ENCODE measurements at places on chromosomes 7 and 10. TPM values are rescaled to one million over a fixed set of nuclear protein-coding genes. Genes with fewer than 3 reads are reported as not detected.

DNA sequence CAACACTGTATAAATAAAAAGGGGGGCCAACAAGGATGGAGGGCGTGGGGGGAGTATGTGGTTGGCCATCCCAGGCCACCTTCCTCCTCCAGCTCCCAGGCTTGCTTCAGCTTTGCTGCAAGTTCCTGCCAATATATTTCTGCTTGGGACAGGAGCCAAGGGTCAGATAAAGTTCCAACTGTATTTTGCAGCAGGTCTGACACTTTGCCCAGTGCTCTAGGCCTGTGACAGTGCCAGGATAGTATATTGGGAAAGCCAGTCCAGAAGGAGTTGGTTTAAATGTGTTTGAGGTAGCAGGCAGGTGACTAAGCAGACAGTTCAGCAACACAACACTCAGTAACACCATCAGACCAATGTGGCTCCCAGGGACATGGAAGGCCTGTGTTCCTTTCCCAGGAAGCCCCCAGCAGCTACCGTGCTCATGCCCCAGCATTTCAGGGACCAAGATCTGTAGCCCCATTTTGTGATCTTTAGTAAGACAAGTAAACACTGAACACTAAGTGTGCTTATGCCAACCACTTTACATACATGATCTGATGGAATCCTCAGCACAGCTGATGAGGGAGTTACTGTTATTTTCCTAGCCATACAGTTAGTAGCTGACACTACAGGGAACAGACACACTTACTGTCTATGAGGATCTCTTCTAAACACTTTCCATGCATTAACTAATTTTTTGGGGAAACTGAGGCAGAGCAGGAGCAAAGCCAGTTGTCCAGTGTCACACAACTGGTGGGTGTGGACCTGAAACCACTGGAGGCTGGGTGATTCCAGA lies 38.9 kb downstream of the DNAJB12 start:
- H3K4me3 ChIP-seq: no peak overlapping the region
- peak; percentile 89 for DNase-seq
- H3K27me3 ChIP-seq: no peaks in the 10 kb centered on the region
- H3K27ac ChIP-seq: peak overlapping the region; percentile 69
- H3K4me1 ChIP-seq: peaks cover 46% of the 10 kb centered on the region

- DNase-seq: no peak
- no peak within 1 kb of the TSS for H3K27ac ChIP-seq
- H3K27me3 ChIP-seq: peaks cover 96% of the 10 kb centered on the region
- H3K4me3 ChIP-seq: no peak within 1 kb of the TSS
- H3K4me1 ChIP-seq: peaks cover 14% of the 10 kb centered on the region
- no peaks in the 10 kb centered on the region for H3K36me3 ChIP-seq
Measured at GRCh38 chr10:49395741-49396665, at the start of gene DRGX. DRGX (minus strand) TSS chr10:49396089; CDS start chr10:49395440, 649 bp downstream.

SHH gene
- polyA plus RNA-seq: 0.60 TPM

DNA sequence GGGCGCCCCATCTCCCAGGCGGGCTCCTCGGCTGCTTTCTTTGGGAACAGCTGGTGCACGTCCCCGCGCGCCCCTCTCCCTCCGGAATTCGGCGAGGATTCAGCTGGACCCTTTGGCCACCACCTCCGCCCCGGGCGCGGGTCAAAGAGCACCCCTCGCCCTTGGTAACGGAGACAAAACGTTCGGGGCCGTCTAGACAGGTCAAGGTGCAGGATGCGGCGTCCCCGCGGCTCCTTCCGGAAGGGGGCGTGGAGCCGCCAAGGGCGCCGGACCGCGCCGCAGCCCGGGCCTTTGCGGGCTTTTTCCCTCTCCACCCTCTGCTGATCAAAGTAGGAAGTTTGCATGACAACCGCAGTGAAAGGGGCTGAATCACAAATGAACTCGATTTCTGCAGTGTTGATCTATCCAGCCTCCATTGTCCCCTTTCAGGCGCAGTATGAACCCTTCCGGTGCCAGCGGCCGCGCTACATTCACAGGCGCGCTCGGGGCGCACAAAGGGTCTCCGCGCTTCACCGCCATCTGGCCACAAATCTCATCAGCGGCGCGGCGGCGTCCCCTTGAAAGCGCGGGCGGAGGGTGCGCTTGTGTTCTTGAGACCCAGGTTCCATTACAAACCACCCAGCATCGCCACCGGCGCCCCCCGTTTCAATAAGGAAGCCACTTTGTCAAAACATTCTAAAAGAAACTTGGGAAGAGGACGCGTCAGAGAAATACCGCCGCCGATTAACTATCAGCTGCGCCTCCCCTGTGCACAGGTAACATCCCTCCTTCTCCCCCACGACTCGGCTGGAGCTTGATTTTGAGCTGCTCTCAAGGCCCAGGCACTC lies 36.4 kb downstream of the CNPY1 start:
- DNase-seq: no peak
- H3K4me1 ChIP-seq: no peaks in the 10 kb centered on the region
- no peak overlapping the region for H3K27ac ChIP-seq

DNA sequence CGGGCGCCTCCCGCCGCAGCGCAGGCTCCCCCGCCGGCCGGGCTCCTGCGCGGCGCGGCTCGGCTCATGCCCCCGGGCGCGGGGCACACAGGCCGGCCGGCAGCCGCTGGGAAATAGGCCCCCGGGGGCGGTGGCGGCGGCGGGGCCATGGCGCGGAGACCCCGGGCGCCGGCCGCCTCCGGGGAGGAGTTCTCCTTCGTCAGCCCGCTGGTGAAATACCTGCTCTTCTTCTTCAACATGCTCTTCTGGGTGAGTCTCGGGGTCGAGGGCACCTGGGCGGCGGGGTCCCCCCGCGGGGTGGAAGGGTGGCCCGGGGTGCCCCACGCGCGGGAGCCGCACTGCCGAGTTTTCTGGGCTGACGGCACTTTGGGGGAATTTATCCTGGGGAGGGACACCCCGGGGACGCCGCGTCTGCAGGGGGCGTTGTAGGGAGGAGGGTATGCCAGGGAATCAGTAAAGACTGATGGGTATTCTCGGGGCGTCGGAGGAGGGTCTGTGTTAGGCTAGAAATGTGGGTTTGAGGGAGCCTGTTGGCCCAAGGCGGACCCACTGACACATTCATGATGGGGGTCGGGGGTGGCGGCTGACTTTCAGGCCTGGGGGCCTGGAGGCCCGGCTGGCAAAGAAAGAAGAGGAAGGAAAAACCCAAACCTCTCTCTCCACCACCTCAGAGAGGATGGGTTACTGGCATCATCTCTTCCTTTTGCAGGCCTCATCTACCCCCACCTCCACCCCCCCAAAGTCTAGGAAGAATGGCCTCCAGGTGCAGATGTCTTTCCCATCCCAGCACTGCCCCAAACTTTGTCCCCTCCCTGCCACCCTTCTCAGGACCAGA lies 544 bp downstream of the TSPAN33 start:
- peaks cover 11% of the 10 kb centered on the region for H3K4me1 ChIP-seq
- peak overlapping the region; percentile 27 for H3K27ac ChIP-seq
- no peak for DNase-seq
- H3K36me3 ChIP-seq: no peaks in the 10 kb centered on the region

CALD1 gene
- polyA plus RNA-seq: 34.7 TPM

- H3K36me3 ChIP-seq: no peaks in the 10 kb centered on the region
- no peak for DNase-seq
- no peak overlapping the region for H3K4me3 ChIP-seq
- H3K27ac ChIP-seq: no peak overlapping the region
- peaks cover 10% of the 10 kb centered on the region for H3K4me1 ChIP-seq
- H3K27me3 ChIP-seq: no peaks in the 10 kb centered on the region
Measured at GRCh38 chr10:5817322-5818047, 4.3 kb upstream of the GDI2 start.

UPP1 gene
- 136 TPM for polyA plus RNA-seq

DNA sequence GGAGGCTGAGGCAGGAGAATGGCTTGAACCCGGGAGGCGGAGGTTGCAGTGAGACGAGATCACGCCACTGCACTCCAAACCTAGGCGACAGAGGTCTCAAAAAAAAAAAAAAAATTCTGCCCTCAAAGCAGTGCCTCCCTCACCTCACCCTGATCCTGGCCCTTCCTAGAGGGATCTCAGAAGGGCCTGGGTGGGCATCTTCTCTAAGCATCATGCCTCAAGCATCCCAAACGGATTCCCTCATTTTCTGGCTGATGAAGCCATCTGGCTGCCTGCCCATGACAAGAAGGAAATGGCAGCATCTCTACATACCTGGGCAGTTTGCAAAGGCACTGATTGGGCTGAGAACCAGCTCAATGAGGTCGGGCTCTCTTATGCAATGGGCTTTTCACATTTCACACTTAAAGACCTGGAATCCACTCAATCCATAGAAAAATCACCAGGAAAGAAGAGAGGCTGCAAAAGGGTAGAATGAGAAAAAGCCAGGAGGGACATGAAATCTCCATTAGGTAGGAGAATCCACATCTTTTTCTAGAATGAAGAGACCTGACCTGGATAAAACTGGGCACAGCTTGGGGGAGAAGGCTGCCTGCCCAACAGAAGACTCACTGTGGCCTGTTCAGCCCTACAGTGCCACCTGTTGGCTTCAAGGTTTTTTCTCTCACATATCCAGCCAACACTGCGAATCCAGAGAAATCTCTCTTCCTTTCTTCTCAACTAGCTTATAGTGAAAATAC lies 48.1 kb downstream of the PDLIM1 start:
- no peak overlapping the region for H3K4me3 ChIP-seq
- DNase-seq: no peak
- H3K4me1 ChIP-seq: peaks cover 11% of the 10 kb centered on the region
- no peak overlapping the region for H3K27ac ChIP-seq

LRRN3 gene
- polyA plus RNA-seq: 0.76 TPM

DNA sequence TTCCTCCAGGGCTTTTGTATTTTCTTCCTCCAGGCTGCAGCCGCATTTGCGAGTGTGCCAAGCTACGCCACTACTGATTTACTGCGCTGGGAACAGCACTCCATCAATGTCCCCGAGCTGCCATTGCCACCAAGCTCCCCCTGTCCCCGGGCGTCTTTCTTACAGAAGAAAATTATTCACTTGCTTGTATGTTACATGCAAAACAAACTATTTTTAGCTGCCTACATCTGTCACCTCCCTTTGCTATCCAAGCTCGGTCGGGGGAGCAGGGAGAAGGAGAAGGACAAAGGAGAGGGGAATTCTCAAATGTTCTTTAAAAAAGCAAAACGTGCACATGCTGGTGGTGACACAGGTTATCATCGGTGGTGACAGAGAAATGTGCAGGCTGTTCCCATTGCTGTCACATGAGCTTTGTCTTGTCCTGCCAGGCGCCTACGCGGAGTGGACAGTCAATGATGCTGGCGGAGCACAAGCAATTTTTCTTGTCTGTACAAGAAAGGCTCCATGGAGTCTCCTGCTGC lies 93.1 kb downstream of the ADARB2 start:
- DNase-seq: peak; percentile 22
- H3K27ac ChIP-seq: no peak overlapping the region
- H3K27me3 ChIP-seq: no peaks in the 10 kb centered on the region
- no peaks in the 10 kb centered on the region for H3K36me3 ChIP-seq
- no peak overlapping the region for H3K4me3 ChIP-seq

DNA sequence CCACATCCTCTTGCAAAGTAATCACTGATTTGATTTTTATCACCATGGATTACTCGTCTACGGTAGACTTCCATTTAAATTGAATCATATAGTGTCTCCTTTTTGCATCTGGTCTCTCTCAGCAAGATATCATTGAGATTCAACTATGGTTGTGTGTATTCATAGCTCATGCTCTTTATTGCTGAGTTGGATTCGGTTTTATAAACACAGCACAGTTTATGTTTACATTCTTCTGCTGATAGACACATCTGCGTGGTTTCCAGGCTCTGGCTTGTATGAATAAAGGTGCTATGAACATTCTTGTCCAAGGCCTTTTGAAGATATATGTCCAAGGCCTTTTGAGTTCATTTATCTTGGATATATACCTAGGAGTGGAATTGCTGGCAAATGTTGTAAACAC lies 356.5 kb upstream of the CELF2 start:
- no peaks in the 10 kb centered on the region for H3K36me3 ChIP-seq
- H3K27ac ChIP-seq: no peak overlapping the region
- DNase-seq: no peak
- H3K4me1 ChIP-seq: peaks cover 20% of the 10 kb centered on the region
- no peaks in the 10 kb centered on the region for H3K27me3 ChIP-seq

SPDYE8 gene
- not detected for polyA plus RNA-seq

GRCh38 chr10:99927721-99928280 lies 81.9 kb downstream of the DNMBP start:
- peak overlapping the region; percentile 54 for H3K27ac ChIP-seq
- H3K4me1 ChIP-seq: no peaks in the 10 kb centered on the region
- H3K4me3 ChIP-seq: no peak overlapping the region
- no peak for DNase-seq
- H3K36me3 ChIP-seq: no peaks in the 10 kb centered on the region

DNA sequence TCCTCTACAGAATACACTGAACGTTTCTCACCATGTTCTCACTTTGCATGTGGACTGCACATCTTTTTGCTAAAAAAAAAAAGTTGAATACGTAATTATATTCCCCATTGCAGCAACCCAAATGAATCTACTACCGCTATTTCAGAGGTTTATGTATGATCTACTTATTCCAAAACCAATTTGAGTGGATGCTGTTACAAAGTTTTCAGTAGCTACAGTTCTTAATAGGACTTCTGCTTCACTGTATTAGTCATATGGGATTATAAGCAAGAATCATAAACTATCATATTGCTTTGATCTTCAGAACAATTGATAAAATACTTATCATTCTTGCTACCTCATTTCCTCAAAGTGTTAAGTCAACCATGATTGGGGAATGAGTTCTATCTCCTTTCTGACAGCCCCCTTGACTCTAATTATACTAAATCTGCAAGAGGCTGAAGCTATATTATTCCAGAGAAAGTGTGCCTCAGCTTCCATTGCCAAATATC lies 257.0 kb downstream of the PARD3 start:
- H3K27ac ChIP-seq: no peak overlapping the region
- no peak overlapping the region for H3K4me3 ChIP-seq
- DNase-seq: no peak
- H3K36me3 ChIP-seq: no peaks in the 10 kb centered on the region
- H3K27me3 ChIP-seq: no peaks in the 10 kb centered on the region
- H3K4me1 ChIP-seq: no peaks in the 10 kb centered on the region

- H3K4me1 ChIP-seq: peaks cover 28% of the 10 kb centered on the region
- no peak for DNase-seq
- H3K36me3 ChIP-seq: no peaks in the 10 kb centered on the region
- H3K27ac ChIP-seq: peak overlapping the region; percentile 96
- H3K27me3 ChIP-seq: no peaks in the 10 kb centered on the region
Measured at GRCh38 chr10:22317076-22317370, 835 bp downstream of the COMMD3 start.

RFC2 gene
- 22.2 TPM for polyA plus RNA-seq

GPR26 gene
- not detected for polyA plus RNA-seq

BMPER gene
- 0.60 TPM for polyA plus RNA-seq

GRCh38 chr7:30148426-30148825 lies 13.6 kb downstream of the MTURN start:
- peaks cover 19% of the 10 kb centered on the region for H3K4me1 ChIP-seq
- no peak overlapping the region for H3K27ac ChIP-seq
- no peaks in the 10 kb centered on the region for H3K36me3 ChIP-seq

C10orf62 gene
- polyA plus RNA-seq: not detected

GJD4 gene
- not detected for polyA plus RNA-seq

GRCh38 chr7:1385809-1386622 lies 73.3 kb downstream of the MICALL2 start:
- H3K36me3 ChIP-seq: no peaks in the 10 kb centered on the region
- H3K27ac ChIP-seq: no peak overlapping the region
- H3K27me3 ChIP-seq: peaks cover 51% of the 10 kb centered on the region
- no peak for DNase-seq

HK1 gene
- 23.4 TPM for polyA plus RNA-seq

- no peaks in the 10 kb centered on the region for H3K4me1 ChIP-seq
- H3K36me3 ChIP-seq: no peaks in the 10 kb centered on the region
- no peaks in the 10 kb centered on the region for H3K27me3 ChIP-seq
- H3K27ac ChIP-seq: no peak overlapping the region
- no peak for DNase-seq
Measured at GRCh38 chr10:48924988-48925387, 14.7 kb downstream of the LRRC18 start.

- peak overlapping the region; percentile 62 for H3K4me3 ChIP-seq
- no peak overlapping the region for H3K27ac ChIP-seq
- peaks cover 17% of the 10 kb centered on the region for H3K4me1 ChIP-seq
- H3K27me3 ChIP-seq: no peaks in the 10 kb centered on the region
- no peaks in the 10 kb centered on the region for H3K36me3 ChIP-seq
- peak; percentile 73 for DNase-seq
Measured at GRCh38 chr7:128031901-128032604, 816 bp upstream of the LRRC4 start.
